Stimulated activated CD4-positive, alpha-beta T cell treated with anti-CD3 and anti-CD28 coated beads, Interleukin-2, amount 100 ng/mL, for 48 hours (primary cell): ENCODE measurements at places on chromosomes 13 and 19.

DNA sequence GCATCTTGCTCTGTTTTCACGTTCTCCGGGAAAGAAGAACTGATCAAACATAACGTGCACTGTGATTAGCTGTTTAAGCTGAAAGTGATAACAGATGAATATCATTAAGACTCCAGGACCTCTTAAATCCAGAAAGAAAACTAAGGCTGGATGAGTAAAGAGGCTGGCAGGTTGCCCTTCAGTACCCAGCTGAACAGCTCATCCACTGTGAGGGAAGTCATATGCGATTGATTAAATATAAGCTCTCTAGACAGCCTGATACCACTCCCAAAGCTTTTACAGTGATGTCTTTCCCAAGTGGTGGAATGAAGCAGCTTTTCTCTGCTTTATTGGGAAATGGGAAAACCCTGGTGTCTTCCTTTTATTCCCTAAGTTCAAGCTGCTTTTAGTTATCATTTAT lies 116.9 kb downstream of the EFNB2 start:
- no peak for DNase-seq

DNA sequence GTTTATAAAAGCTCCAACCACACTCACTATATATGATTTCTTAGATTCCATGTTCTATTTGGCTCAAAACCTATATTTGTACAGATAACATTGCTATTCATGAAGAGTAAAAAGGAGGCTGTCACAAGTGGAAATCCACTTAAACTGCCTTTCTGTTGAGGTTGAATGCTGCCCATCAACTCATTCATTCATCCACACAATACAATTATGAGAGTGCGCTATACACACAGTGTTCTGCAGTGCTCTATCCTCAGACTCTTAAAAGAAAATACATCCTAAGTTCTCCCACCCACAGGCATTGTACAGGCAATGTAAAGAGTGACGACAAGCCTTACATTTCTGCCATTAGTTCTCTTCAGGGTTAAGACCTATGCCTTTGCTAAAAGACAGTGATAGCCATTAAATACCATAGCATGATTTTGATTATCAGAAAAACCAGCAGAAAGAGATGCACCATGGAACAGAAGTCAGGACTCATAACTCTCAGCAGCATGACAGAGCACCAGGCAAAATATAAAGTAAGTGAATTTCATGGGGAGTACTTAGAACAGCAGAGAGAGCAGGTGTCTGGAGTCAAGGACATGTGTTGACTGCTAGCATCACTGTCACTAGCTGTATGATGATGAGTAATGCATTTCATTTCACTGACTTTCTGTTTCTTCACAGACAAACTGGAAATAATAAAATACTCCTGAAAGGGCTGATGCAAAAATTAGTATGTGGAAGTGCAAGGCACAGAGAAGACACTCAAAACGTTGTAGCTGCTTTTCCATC lies 218.0 kb downstream of the RBM26 start:
- no peak for DNase-seq

DNA sequence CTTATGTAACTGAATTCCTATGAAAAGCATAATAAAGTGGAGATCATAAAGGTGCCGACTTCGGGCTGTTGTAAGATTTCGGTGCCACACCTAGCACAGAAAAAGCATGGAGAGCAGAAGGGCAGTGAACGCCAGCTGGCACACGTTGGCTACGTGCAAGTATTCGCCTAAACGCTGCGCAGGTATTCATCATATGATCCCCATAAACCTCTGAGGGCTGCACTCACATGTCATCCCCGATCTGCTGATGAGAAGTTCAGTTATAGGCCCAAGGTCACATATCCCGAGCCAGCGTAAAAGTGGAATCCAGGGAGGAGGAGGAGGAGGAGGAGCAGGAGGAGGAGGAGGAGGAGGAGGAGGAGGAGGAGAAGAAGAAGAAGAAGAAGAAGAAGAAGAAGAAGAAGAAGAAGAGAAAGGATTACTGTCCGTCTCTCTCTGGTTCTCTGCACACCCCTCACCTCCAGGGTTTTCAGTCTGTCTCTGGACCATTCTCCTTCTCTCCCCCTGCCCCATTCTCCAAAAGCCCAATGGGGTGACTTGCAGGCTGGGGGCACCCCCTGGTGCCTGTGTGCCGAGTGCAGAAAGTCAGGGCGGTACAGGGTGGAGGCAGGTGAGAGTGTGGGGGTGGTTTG lies 18.6 kb upstream of the CYP2S1 start:
- no peak for DNase-seq

- DNase-seq: no peak
These were observed 137.5 kb downstream of the TNFRSF19 start for GRCh38 chr13:23707674-23708073.

- no peak for DNase-seq
These were observed 34.7 kb downstream of the TMEM255B start for GRCh38 chr13:113793718-113794085.

- no peak for DNase-seq
These were observed 31.0 kb upstream of the COX7A1 start for GRCh38 chr19:36183245-36183628.

GRCh38 chr13:21055511-21056045 lies 5.8 kb downstream of the LATS2 start:
- no peak for DNase-seq

DNA sequence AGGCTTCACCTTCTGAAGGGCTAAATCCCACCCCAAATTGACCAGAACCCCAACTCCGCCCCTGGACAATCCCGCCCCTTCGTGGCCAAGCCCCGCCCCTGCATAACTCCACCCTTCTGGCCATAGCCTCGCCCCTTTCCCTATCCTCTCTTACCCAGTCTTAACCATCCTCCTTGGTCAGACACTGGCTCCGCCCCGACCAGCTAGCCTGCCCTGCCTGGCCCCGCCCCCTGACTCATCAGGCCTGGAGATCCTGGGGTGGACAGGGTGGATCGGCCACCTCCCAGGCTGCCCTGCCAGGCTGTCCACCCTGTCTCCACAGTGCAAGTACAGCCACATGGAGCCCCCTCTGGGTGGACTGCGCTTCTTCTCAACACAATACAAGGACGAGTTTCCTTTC lies 8.0 kb upstream of the ZNF358 start:
- DNase-seq: no peak
